Activated CD8-positive, alpha-beta memory T cell treated with anti-CD3 and anti-CD28 coated beads, Interleukin-2, amount 50 U/mL, for 48 hours (primary cell): ENCODE measurements at places on chromosomes 4 and X.
A peak's percentile ranks its signal among the peaks of the same experiment; 100 is the strongest.

- no peak for DNase-seq
Measured at GRCh38 chr4:6724421-6725111, 8.6 kb downstream of the BLOC1S4 start.

DNA sequence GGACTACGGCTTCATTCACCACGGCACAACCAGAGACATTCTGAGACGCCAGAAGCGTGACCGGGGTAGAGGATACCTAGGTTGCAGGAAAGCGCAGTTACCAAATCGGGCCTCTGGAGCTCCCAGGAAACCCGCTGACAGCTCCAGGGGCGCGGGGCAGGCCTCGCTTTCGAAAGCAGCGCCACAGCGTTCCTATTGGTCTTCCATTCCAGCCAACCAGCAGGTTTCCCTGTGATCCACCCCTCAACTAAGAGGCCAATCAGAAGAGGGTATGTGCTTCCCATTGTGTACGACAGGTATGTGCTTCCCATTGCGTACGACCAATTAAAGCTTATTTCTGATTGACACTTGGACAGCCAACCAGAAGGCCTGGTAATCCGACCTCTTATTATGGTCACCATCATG is 14.9 kb downstream of the SNX12 start:
- no peak for DNase-seq

DNA sequence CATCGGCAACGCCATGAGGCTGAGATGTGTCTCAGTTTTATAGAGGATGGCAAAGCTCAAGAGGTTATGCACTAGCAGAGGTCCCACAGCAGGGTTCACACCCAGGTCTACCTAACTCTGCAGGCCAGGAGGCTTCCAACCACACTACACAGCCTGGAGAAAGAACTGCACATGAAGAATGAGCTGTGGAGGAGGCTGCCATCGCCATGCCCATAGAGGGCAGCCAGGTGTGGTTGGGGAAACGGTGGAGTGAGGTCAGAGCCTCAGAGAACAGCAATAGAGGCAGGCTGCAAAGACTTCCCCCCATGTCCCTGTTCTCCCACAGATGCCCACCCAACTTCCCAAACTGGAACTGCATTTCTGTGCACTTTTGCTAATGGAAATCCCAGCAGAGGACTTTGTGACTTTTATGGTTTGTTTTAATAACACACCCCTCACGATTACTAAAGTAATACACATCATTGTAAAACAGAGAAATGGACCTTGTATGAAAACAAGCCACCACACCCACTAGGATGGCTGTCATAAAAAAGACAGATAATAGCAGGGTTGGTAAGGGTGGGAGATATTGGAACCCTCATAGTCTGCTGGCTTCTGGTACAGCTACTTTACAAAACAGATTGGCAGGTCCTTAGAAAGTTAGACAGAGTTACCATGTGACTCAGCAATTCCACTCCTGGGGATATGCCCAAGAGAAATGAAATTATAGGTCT is 58.9 kb upstream of the PROM1 start:
- DNase-seq, result peak; percentile 29

DNA sequence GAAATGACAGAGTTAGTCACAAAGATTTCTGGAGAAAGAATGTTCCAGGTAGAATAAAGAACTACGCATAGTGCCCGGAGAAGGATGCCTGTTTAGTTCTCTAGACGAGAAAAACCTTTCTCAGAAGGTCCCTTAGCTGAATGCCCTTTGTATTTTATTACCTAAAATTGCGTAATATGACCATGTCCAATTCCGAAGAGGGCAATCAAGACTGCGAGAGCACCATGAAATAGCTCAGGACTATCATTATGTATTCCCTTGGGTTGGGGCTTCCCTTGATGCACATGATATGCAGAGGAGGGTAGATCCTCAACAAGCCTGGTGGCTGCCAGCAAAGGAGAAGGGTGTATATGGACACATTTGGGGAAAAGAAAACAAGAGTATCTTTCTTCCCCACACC is 358.1 kb upstream of the FTHL17 start:
- no peak for DNase-seq

DNA sequence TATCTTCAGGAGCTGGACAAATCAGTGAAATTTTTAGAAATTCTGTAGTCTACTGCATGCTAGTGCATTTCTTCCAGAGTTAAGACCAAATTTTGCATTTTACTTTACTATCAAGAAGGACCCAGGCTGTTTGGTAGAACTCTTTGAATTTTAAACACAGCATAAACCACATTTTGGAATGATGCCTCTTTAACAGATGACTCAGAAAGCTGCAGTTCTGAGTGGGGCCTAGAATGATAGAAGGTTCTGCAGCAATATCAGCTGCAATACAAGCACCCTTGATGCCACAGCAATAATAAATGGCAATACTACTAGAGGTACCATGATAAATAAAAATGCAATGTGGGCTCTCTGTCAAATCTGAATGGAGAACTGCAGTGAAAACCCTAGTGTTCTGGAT is 198.7 kb downstream of the TMA16 start:
- no peak for DNase-seq

DNA sequence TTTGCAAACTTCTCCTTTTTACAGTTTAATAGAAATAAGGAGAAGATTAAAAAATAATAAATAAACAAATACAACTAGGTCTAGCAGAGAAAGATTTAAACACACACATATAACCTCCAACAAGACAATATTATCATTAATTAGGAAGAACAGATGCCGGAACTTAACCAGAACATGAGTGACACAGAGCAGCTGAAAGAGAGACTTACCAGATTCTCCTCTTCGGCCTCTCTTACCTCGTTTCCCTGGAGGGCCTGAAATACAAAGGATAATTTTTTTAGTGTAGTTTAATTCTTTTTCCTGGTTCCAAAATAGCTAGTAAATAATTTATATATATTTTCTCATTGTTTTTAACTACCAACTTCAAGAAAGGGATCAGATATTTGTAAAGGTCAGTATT is 252.5 kb downstream of the COL25A1 start:
- no peak for DNase-seq

DNA sequence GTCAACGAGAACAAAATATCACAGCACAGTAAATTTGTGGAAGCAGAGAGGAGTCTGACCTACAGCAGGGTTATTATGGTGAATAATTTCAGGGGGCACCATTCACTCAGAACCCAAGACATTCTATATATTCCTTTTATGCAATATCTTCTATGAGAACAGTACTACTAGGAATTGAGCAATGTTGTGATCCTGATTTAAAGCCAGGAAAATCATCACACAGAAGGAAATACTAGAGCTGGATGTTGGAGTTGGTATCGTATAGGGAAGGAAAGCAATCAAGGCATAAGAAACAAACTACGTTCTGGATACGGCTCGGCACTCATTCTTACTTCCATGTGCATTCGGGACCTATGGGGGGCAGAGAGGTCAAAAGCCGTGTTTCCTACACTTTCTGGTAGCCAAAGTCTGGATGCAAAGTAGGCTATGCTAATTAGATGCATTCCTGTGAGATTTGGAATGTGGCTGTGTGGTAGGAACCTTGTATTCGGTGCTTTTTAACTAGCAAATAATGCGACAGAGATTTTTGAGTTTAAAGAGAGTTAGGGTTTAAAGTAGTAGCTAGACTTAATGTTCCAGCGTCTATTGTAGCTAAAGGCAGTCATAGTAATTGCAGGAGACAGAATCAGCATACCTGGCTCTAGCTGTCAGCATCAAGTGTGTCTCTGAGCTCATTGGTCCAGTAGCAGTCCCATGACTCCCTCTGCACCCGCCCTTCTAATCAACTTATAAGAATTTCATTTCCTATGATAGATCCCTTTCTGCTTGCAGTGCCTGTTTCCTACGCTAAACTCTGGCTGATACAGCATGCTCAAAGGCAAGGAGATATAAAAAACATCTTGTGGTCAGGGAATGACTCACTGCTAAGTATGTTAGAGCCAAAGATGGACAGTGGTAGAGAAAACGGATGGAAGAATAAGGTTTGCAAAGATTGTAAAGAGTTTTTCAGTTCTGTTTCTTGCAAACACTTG is 43.3 kb upstream of the PDGFC start:
- DNase-seq, result no peak

DNA sequence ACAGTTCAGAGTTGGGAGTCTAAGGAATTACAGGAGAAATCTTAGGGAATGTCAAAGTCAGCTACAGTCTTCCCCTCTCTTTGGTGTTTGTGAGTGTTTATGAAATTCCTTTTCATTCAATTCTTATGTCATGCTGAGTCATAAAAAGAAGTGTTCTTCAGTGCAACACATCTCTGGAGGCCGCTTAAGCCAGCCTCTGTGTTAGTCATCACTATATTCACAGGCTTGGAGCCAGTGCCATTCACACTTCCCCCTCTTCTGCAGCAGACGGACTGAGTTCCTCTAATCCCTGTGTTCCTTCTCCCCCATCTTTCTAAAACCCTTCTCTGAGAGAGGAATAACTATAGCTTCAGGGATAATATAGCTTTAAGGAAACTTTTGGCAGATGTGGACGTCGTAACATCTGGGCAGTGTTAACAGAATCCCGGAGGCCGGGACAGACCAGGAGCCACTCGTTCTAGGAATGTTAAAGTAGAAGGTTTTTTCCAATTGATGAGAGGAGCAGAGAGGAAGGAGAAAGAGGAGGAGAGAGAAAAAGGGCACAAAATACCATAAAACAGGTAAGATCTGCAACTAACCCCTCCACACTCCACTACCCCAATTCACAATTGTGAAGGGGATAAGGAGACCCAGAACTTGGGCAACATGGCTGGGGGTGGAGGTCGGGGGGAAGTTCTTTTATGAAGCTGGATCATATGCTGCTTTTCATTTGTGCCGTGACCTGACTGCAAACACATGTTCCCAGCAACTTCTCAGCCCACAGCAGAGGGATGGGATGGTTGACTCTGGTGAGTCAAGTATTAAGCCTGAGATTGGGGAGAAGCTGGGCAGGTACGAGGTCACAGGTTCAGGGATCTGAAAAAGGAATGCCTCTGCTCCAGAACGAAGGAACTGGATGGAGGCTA is at the start of gene SRPX2:
SRPX2 (plus strand) TSS at position 244 of the 905 bp plus-strand sequence. CDS start 2,124 bp downstream, outside the sequence.
- DNase-seq, result no peak

GRCh38 chrX:7158468-7158990 is 10.6 kb upstream of the PUDP start:
- DNase-seq, result no peak

GRCh38 chr4:189022440-189023035 is 883.3 kb downstream of the TRIML1 start:
- DNase-seq, result no peak

DNA sequence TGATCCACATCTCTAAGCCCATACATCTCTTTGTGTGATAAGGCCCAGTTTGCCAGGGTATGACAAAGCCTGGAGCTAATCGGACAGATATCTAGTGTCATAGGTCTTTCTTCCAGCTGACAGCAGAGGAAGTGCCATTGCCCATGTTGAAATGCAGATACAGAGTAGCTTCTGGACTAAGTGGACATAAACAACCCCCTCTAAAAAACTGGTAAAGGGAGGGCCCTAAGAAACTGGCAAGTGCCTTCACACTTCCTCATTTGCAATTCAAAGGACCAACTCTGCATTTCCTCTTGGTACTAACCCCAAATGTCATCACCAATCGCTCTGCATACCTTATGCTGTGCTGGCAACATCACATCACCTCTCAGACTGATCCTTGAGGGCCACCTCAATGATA is 20.8 kb downstream of the ARHGEF6 start:
- DNase-seq, result no peak

GRCh38 chr4:111215755-111216154 is 592.9 kb upstream of the PITX2 start:
- DNase-seq, result no peak

GRCh38 chr4:34105311-34105710 is 2139.0 kb downstream of the ARAP2 start:
- DNase-seq, result no peak
